Upper lobe of right lung (tissue), 1 donor: ENCODE measurements at places on chromosomes 6 and 20.

DNA sequence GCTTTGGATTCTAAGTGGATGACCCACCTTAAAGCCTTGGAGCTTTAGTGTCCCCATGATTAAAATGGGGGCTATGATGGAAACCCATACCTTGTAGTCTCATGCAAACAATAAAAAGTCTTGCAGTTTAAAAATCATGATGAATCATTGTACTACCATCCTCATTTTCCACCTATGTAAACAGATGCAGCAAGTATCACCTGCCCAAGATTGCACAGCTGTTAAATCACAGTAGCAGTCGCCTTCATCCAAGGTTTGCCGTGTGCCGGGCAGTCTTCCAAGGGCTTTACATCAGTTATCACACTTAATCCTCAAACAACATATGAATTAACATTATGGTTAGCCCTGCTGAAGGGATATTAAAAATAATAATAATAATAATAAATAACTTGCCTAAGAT, 210.3 kb downstream of the FOXA2 start:
- no peaks in the 10 kb centered on the region for H3K36me3 ChIP-seq
- no peak for DNase-seq
- H3K4me1 ChIP-seq: no peaks in the 10 kb centered on the region
- no peak overlapping the region for H3K4me3 ChIP-seq
- H3K27me3 ChIP-seq: no peaks in the 10 kb centered on the region

- H3K27me3 ChIP-seq: no peaks in the 10 kb centered on the region
- no peak overlapping the region for H3K4me3 ChIP-seq
These were observed 11.9 kb upstream of the C20orf144 start for GRCh38 chr20:33650111-33650752.

- H3K27ac ChIP-seq: peak overlapping the region; percentile 79
- peak overlapping the region; percentile 83 for H3K4me3 ChIP-seq
- no peaks in the 10 kb centered on the region for H3K27me3 ChIP-seq
- peaks cover 16% of the 10 kb centered on the region for H3K4me1 ChIP-seq
- DNase-seq: no peak
- peaks cover 7% of the 10 kb centered on the region for H3K36me3 ChIP-seq
These were observed 133.0 kb downstream of the OGFRL1 start for GRCh38 chr6:71421611-71422010.

DNA sequence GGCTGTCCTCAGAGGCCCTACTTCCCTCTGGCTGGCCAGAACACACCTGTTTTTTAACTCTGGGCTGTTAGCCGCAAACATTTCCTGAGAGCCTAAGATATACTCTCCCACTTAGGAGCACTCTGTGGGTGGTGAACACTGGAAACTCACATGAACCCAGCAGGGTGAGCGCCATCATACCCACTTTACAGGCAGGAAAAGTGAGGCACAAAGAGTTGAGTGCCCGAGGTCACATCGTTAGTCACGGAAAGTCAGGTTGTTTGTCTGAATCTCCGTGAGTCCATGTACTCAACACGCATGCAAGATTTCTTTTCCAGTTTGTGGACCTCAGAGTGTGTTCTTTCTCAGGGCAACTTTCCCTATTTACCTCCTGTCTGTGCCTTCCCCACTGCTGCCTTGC, 1.9 kb downstream of the BAK1 start:
- H3K4me1 ChIP-seq: peaks cover 13% of the 10 kb centered on the region
- H3K27me3 ChIP-seq: no peaks in the 10 kb centered on the region
- H3K36me3 ChIP-seq: peaks cover 41% of the 10 kb centered on the region
- peak overlapping the region; percentile 94 for H3K4me3 ChIP-seq
- H3K27ac ChIP-seq: peak overlapping the region; percentile 27
- no peak for DNase-seq

- H3K27me3 ChIP-seq: no peaks in the 10 kb centered on the region
- H3K36me3 ChIP-seq: peaks cover 5% of the 10 kb centered on the region
- peak; percentile 22 for DNase-seq
These were observed 50.0 kb downstream of the PHF20 start for GRCh38 chr20:35821807-35822242.

- no peaks in the 10 kb centered on the region for H3K4me1 ChIP-seq
- no peak overlapping the region for H3K27ac ChIP-seq
- H3K27me3 ChIP-seq: no peaks in the 10 kb centered on the region
- peaks cover 94% of the 10 kb centered on the region for H3K36me3 ChIP-seq
- H3K4me3 ChIP-seq: no peak overlapping the region
- DNase-seq: peak; percentile 61
These were observed 35.5 kb downstream of the PYGB start for GRCh38 chr20:25283221-25283951.

- no peaks in the 10 kb centered on the region for H3K27me3 ChIP-seq
- H3K36me3 ChIP-seq: no peaks in the 10 kb centered on the region
- H3K4me3 ChIP-seq: no peak overlapping the region
- no peaks in the 10 kb centered on the region for H3K4me1 ChIP-seq
These were observed 71.8 kb downstream of the MTHFD1L start for GRCh38 chr6:150937132-150937906.

- no peaks in the 10 kb centered on the region for H3K36me3 ChIP-seq
- H3K4me1 ChIP-seq: no peaks in the 10 kb centered on the region
- no peaks in the 10 kb centered on the region for H3K27me3 ChIP-seq
- H3K27ac ChIP-seq: no peak overlapping the region
- DNase-seq: no peak
These were observed 44.0 kb downstream of the SMPDL3A start for GRCh38 chr6:122833021-122833491.

DNA sequence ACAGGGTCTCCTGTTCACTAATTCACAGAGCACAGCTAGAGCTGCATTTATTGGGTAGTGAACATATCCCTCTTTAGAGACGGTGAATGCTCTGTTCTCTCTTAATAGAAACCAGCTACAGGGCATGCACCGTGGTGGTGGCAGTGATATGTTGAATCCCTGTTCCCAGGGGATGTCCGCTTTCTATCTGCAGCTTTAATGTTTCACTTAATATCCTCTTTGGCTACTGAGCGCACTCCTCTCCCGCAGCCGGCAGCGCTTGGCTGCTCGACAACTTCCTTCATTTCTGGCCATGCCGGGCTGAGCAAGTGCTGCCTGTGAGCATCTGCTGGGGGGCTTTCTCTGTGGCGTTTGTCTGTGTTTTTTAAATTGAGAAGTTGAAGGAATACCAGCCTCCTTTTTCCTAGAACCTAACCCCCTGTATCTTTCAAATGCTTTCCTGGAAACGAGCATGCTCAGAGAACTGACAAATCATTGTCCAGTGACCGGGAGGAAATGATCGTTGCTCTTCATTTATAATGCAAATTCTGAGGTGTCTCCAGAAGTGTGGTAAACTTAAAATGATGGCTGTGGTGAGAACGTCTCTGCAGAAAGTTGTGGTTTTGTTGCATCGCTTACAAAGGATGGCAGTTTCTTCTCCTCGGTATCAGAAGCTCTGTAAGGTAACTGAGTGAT, 297.9 kb downstream of the UTRN start:
- H3K27ac ChIP-seq: no peak overlapping the region
- no peaks in the 10 kb centered on the region for H3K27me3 ChIP-seq
- DNase-seq: peak; percentile 65
- peaks cover 22% of the 10 kb centered on the region for H3K4me1 ChIP-seq

DNA sequence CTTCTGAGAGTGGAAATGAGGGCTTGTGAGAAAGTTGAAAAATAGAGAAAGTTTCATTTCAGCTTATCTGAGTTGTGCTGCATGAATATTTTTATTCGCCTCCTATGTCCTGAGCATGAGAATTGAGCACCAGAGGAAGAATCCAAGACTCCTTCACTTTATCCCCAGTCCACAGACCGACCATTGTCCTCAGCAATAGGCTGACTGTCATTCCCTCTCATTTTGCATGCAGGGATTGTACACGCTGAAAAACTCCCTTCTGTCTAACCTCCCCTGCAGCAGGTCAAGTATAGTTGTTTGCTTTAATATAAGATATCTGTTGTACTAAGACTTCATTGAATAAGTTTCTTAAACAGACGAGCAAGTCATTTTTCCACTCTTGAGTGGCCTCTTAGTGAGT, 437.6 kb downstream of the PRKN start:
- H3K4me3 ChIP-seq: no peak overlapping the region
- H3K36me3 ChIP-seq: no peaks in the 10 kb centered on the region
- no peaks in the 10 kb centered on the region for H3K27me3 ChIP-seq
- H3K4me1 ChIP-seq: no peaks in the 10 kb centered on the region
- H3K27ac ChIP-seq: no peak overlapping the region

DNA sequence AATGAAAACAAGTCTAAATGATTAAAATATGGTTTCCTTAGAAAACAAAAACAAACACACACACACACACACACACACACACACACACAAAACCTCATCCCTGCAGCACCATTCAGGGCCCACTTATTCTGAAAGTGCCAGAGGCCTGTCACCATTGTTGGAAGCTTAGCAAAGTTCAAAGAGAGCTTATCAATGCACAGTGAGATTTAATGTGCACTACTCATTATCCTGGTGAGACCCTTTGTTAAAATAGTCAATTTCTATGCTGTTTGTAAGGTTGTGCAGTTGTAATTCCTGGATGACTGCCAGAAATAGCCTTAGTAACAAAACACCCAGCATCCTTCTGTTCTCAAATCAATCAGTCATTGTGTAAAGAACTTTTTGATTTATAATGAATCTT, 482.9 kb downstream of the GRIK2 start:
- H3K36me3 ChIP-seq: no peaks in the 10 kb centered on the region
- no peak overlapping the region for H3K27ac ChIP-seq
- no peaks in the 10 kb centered on the region for H3K27me3 ChIP-seq
- no peaks in the 10 kb centered on the region for H3K4me1 ChIP-seq

DNA sequence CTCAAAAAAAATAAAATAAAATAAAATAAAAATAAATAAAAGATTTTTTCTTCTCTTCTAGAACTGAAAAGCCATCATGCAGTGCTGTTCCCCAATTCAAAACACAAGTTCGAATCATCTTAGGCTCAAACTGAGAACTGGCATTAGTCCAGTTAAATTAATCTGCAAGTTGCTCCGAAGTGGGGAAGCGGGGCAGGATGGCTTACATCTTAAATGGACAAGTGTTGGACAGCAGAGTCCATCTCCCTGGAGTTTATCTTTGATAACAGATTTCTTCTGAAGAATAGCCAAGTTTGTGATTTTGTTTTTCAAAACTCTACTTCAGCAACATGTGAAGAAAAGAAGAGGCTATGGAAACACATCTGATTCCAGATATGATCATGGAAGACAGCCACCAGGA, 111.3 kb upstream of the ASF1A start:
- H3K27me3 ChIP-seq: no peaks in the 10 kb centered on the region
- no peak overlapping the region for H3K4me3 ChIP-seq
- no peak overlapping the region for H3K27ac ChIP-seq
- no peaks in the 10 kb centered on the region for H3K36me3 ChIP-seq
- DNase-seq: no peak
- H3K4me1 ChIP-seq: peaks cover 10% of the 10 kb centered on the region

- H3K4me1 ChIP-seq: no peaks in the 10 kb centered on the region
- DNase-seq: no peak
- H3K27me3 ChIP-seq: no peaks in the 10 kb centered on the region
- no peak overlapping the region for H3K27ac ChIP-seq
These were observed 375.0 kb upstream of the ARID1B start for GRCh38 chr6:156402227-156402626.

GRCh38 chr6:67000121-67000520, 1293.1 kb upstream of the EYS start:
- no peaks in the 10 kb centered on the region for H3K27me3 ChIP-seq
- H3K27ac ChIP-seq: no peak overlapping the region
- no peaks in the 10 kb centered on the region for H3K36me3 ChIP-seq

DNA sequence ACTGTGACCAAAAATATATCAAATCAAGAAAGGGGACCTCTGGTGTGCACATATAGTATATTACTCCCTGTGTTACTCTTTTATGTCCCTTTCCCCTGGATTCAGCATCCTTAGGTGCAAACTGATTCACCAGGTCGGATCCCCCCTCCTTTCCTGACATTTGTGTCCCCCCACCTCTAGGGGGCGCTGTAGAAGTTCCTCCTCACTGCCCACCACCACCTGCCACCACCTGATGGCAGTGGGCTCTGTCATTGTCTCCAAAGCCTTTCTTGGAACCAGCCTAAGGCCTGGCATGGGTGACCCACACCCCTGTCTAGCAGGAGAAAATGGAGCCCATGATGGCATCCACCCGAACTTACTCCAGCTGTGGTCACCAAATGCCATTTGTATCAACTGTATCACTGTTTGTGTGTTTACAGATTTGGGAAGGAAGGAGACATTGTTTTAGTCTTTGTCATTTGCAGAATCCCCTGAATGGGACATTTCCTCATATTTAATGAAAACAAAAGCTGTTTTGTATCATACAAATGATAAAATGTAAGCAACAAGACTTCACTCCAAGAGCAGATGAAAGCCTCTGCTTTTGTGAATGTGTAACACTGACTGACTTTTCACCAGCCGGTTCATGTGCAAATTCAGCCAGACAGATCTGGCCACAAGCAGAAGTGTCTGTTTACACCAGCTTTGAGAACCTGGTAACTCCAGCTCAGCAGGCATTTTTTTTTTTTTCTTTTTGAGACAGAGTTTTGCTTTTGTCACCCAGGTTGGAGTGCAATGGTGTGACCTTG, 66.2 kb downstream of the ARMC2 start:
- H3K27ac ChIP-seq: no peak overlapping the region
- H3K36me3 ChIP-seq: no peaks in the 10 kb centered on the region
- no peaks in the 10 kb centered on the region for H3K27me3 ChIP-seq
- H3K4me3 ChIP-seq: no peak overlapping the region
- DNase-seq: no peak

GRCh38 chr6:128156321-128157111, 255.7 kb upstream of the THEMIS start:
- no peaks in the 10 kb centered on the region for H3K36me3 ChIP-seq
- H3K4me3 ChIP-seq: no peak overlapping the region
- DNase-seq: no peak
- no peak overlapping the region for H3K27ac ChIP-seq
- no peaks in the 10 kb centered on the region for H3K27me3 ChIP-seq

GRCh38 chr6:28586324-28586723, 60.6 kb downstream of the GPX5 start:
- H3K27me3 ChIP-seq: peaks cover 44% of the 10 kb centered on the region
- peak overlapping the region; percentile 57 for H3K4me3 ChIP-seq
- H3K4me1 ChIP-seq: no peaks in the 10 kb centered on the region
- peak overlapping the region; percentile 71 for H3K27ac ChIP-seq

DNA sequence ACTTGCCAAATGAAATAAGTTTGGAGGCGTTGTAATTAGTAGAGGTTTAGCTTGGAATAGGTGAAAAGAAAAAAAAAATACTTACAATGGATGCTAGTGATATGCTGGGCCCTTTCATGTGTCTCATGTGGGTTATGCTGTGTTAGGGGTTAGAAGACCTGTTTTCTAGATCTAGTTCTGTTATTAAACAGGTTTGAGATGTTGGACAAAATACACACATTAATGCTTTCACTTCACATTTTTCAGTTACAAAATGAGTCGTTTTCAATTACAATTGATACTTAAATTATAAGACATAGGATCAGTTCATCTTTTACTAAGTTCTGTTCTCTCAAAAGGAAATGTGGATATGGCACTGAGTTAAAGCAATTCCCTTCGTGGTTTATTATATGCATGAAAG, 509.8 kb downstream of the EPM2A start:
- DNase-seq: no peak
- no peak overlapping the region for H3K27ac ChIP-seq
- no peaks in the 10 kb centered on the region for H3K27me3 ChIP-seq
- H3K4me3 ChIP-seq: no peak overlapping the region
- H3K4me1 ChIP-seq: no peaks in the 10 kb centered on the region
